Osteocyte (in vitro differentiated cells): ENCODE measurements at places on chromosomes 3 and 15. TPM values are rescaled to one million over a fixed set of nuclear protein-coding genes. Genes with fewer than 3 reads are reported as not detected.

DNA sequence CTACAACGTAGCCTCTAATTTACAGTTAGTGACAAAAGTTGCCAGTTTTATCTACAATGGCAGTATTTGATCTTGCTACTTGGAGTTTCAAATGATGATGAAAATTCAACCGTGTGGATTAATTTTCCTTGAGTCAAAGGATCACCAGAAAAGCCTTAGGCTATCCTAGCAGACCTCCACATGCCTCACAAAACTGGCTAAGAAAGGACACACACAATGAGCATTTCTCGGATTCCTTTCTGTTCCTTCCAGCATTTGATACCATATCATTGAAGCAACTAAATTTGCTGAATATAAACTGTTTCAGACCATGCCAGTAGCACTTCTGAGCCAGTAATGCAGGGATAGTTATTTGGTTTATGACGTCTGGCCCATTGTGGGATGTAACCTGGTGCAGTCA lies 587.4 kb upstream of the MDFIC2 start:
- H3K27me3 ChIP-seq = no peaks in the 10 kb centered on the region
- H3K4me3 ChIP-seq = no peak overlapping the region
- peaks cover 18% of the 10 kb centered on the region for H3K4me1 ChIP-seq
- H3K27ac ChIP-seq = peak overlapping the region; percentile 42

DNA sequence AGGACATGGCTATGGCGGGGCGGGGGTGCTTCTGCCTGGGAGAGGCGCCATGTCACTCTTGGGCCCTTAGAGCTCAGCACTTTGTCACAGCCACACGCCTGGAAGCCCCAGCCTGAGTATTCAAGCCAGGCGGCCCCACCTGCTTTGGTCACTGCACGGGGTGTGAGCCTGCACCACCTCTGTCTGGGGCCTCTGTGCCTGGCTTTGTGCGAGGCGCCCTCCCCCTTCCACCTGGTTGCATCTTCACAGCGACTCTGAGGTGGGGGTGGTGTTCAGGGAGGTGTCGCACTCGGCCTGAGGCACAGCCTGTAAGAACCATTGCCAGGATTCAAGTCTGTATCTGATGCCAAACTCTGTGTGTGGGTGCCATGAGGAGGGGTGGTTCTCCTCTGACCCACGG lies 24.1 kb downstream of the ACAD9 start:
- no peaks in the 10 kb centered on the region for H3K4me1 ChIP-seq
- no peak overlapping the region for H3K27ac ChIP-seq
- no peak overlapping the region for H3K4me3 ChIP-seq
- peaks cover 43% of the 10 kb centered on the region for H3K36me3 ChIP-seq
- no peaks in the 10 kb centered on the region for H3K27me3 ChIP-seq

- no peak overlapping the region for H3K4me3 ChIP-seq
- H3K4me1 ChIP-seq = peaks cover 29% of the 10 kb centered on the region
- peaks cover 4% of the 10 kb centered on the region for H3K36me3 ChIP-seq
- H3K27ac ChIP-seq = no peak overlapping the region
These were observed 7.5 kb downstream of the CSNK1G1 start for GRCh38 chr15:64348455-64348854.

DNA sequence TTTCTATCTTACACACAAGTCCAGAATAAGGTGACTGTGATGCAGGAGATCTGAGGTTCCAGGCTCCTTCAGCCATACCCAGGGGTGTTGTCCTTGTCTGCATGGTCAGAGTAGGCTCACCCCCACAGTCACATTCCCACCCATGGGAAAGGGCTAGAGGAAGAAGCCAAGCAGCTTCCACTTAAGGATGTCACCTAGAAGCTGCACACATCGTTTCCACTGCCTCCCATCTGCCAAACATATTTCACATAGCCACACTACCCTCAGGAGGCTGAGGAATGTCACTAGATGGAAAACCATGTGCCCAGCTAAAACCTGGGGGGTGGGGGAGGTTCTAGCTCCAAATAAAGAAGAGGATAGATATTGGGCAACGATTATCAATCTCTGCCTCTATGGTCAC lies 58.1 kb downstream of the TMEM39A start:
- H3K36me3 ChIP-seq = peaks cover 57% of the 10 kb centered on the region
- H3K4me3 ChIP-seq = no peak overlapping the region
- H3K27me3 ChIP-seq = no peaks in the 10 kb centered on the region
- DNase-seq = no peak

The EHHADH gene
- total RNA-seq = 0.57 and 1.2 TPM in 2 replicates

The ARL14 gene
- total RNA-seq = not detected in 2 replicates

DNA sequence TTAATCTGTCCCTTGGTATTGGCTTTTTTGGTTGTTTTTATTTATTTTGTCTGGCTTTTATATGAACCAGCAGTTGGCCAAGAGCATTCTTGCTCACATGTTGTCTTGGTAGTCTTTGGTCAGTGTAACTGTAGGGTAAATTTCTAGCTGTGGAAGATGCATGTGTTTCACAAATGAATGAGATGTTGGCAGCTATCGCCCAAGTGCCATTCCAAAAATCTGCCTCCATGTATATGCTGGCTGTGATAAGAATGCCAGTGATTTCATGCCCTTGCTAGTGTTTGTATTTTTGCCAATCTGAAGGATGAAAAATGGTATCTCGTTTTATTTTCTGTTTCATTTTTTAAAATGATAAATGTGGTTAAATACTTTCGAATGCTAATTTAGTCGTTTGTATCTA lies 50.1 kb downstream of the TLNRD1 start:
- no peaks in the 10 kb centered on the region for H3K36me3 ChIP-seq
- H3K27ac ChIP-seq = no peak overlapping the region
- H3K4me1 ChIP-seq = no peaks in the 10 kb centered on the region
- no peak overlapping the region for H3K4me3 ChIP-seq
- H3K27me3 ChIP-seq = no peaks in the 10 kb centered on the region

DNA sequence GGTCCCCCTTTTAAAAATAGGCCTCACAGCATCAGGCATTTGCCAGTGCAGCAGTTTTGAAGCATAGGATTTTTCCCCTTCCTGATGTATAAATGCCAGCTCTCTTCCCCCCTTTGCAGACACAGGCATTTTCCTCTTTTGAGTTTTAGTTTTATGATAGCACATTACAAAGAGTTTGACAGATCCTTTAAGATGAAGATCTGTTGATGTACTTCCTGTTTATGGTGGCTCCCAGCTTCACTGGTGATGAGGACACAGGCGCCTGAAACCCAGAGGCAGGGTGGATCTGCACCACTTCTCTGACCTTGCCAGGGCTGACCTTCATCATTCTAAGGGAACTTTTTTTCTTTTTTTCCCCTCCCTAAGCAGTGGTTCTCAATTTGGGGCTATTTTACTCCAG lies 243.4 kb downstream of the PTPRG start:
- H3K36me3 ChIP-seq = peaks cover 2% of the 10 kb centered on the region
- no peak for DNase-seq
- H3K4me1 ChIP-seq = peaks cover 36% of the 10 kb centered on the region
- no peaks in the 10 kb centered on the region for H3K27me3 ChIP-seq
- no peak overlapping the region for H3K4me3 ChIP-seq

GRCh38 chr3:44106756-44107155 lies 134.9 kb upstream of the TOPAZ1 start:
- H3K36me3 ChIP-seq = peaks cover 6% of the 10 kb centered on the region
- H3K4me3 ChIP-seq = no peak overlapping the region
- peaks cover 41% of the 10 kb centered on the region for H3K4me1 ChIP-seq
- H3K27me3 ChIP-seq = no peaks in the 10 kb centered on the region

DNA sequence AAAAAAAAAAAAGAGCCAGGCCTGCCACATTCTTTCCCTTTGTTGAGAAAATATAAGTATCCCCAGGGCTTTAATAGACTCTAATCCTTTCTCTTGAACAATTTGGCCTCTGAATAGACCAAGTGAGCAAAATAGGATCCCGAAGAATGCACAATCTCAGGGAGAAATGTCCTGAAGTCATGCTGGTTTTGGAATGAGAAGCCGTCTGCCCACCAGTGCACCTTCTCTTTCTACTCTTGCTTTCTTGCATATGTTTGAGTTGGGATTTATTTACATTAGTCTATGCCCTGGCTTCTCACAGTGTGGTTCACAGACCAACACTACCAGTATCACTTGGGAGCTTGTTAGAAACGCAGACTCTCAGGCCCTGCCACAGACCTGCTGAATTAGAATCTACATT lies 153.0 kb downstream of the ZNF621 start:
- no peak overlapping the region for H3K4me3 ChIP-seq
- H3K4me1 ChIP-seq = no peaks in the 10 kb centered on the region
- no peak overlapping the region for H3K27ac ChIP-seq
- DNase-seq = no peak

- H3K4me3 ChIP-seq = no peak overlapping the region
- no peaks in the 10 kb centered on the region for H3K4me1 ChIP-seq
- H3K27me3 ChIP-seq = no peaks in the 10 kb centered on the region
- no peak for DNase-seq
- H3K27ac ChIP-seq = no peak overlapping the region
- no peaks in the 10 kb centered on the region for H3K36me3 ChIP-seq
These were observed 13.2 kb downstream of the PCOLCE2 start for GRCh38 chr3:142875583-142876207.

DNA sequence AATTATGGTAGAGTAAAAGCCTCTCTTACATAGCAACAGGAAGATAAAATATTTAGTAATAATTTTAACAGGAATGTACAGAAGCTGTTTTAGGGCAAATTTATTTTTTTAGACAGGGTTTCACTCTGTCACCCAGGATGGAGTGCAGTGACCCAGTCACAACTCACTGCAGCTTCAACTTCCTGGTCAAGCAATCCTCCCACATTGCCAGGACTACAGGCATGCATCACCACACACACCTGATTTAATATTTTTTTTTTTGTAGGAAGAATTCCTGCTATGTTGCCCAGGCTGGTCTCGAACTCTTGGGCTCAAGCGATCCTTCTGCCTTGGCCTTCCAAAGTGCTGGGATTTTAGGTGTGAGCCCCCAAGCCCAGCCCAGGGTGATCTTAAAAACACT lies 61.1 kb downstream of the PCCB start:
- no peaks in the 10 kb centered on the region for H3K4me1 ChIP-seq
- DNase-seq = no peak
- no peak overlapping the region for H3K4me3 ChIP-seq
- H3K27ac ChIP-seq = no peak overlapping the region
